Heart right ventricle (tissue), 16 donors: ENCODE measurements at places on chromosomes 1 and 21. TPM values are rescaled to one million over a fixed set of nuclear protein-coding genes. Genes with fewer than 3 reads are reported as not detected.

DNA sequence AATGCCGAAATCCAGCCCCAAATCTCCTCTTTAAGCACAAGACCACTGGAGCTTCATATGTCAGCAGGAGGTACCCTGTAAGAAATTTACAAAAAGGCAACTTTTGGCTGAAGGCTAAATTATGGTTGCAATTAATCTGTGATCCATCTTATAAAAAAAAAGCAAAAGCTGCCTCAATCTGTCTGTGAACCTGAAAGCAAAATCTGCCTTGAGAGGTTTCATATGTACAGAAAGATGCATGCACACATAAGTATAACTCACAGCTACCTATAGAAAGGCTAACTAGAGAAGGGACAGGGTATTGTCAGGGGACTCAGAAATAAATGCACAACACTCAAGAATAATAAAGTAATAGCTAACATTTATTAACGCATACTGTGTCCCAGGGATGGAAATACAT is 964.2 kb upstream of the ADGRL2 start:
- no peak for DNase-seq

GRCh38 chr1:114466334-114467014 is 44.5 kb downstream of the TRIM33 start:
- no peak for DNase-seq

- DNase-seq = no peak
Observed at GRCh38 chr21:46554431-46555224, 50.3 kb downstream of the S100B start.

DNA sequence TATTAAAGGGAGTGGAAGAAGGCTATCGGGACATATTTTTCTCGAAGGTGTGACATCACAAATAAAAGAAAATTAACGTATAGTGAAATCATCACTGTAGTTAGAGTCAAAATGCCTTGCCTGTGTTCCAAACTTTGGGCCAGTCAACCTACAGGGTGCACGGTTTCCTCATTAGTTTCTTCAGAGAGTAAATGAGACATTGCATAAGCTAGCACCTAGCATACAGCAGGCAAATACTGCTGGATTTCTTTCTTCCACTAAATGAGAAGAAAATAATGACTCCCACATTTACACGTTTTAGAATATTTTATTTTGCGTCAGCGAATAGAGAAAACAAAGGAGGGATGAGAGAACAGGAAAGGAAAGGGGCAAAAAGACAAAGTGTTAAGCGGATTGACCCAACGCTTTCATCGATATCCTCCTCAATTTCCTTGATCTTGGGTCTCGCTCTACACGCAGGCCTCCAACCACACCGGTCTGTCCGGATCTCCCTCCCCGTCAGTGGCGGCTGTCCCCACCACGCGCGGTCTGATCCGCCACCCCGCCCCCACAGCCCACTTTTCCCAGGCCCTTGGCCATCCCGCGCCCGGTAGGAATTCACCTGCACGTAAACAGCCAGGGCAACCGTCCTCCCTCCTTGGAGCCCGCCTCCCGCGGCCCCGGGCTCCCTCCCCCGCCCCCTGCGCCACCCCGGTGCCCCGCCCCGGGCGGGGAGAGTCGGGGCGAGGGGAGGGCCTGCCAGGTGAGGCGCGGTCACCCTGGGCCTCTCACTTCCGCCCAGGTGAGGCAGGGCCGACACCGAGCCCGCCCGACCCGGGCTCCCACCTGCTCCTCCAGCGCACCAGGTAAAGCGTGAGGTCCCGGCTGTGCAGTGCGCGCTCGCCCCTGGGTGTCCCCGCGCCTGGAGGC is at the start of gene PATJ:
Gene PATJ (plus strand): TSS at position 770 of the 909 bp plus-strand sequence. CDS start 20,413 bp downstream, outside the sequence.
- DNase-seq = peak; percentile 47

GRCh38 chr21:15848634-15849560 is 119.1 kb downstream of the USP25 start:
- no peak for DNase-seq

CD53 gene
- total RNA-seq = 6.9 TPM

DNA sequence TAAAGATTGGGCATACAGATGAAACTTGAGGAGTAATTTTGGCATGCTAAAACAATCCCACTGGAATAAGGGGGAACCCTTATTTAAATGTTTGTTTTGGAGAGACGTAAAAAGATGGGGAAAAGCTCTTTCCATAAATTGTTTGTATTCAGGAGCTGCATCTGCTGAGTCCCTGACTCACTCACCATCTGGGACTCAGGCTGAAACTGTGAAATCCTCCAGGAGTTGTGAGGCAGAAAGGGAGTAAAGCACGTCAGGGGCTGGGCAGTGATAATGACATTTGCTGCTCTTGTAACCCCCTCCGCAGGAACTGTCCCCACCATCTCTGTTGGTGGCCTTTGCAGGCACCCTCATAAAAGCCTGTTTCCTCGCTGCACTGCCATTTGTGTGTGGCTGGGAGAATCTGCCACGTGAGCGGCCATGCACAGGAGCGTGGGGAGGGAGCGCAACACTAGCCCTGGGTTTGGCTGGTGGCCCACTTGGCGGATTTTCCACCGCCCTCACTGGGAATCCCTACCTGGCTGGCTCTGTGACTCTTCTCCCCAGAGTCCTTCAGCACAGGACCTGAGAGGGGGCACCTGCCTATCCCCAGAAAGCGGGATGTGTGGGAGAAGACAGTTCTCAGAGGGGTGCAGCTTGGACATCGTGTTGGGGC is 45.3 kb downstream of the ZSCAN20 start:
- DNase-seq = no peak

DNA sequence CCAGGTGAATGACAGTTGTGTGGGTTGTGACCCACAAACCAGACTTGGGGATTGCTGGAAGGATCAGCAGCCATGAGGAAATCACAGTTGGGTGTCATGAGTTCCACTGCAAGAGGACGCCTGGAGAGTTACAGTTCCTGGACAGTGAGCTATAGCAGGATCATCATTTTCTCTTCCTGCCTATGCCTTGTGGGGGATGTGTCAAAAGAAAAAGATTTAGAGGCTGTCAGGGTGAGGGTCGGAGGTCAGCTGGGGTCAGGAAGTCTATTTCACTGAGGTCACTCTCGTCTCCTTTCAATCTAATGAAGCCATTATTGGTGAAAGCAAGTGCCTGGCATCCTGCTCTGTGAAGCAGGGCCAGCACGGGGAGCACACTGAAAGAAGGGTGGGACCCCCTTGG is 7.0 kb upstream of the LIN28A start:
- no peak for DNase-seq

TMEM51 gene
- 4.3 TPM for total RNA-seq

DNA sequence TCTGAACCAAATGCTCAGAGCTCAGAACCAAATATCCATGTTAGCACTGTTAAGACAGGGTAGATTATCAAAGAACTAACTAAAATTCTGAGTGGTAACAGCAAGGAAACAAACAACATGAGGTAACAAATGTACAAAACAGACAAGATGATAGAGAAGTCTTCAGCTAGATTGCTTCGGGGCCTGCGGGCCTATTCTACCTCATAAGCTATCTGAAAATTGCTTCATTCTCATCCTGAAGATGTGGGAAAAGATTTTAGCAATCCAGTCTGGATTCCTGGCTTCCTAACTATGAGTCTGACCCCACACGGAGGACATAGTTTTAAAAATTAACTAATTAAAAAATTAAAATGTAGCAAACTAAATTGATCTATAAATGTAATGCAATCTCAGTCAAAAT is 9.2 kb upstream of the QSOX1 start:
- DNase-seq = no peak

- no peak for DNase-seq
Observed at GRCh38 chr21:15741510-15741909, 11.7 kb downstream of the USP25 start.

DNA sequence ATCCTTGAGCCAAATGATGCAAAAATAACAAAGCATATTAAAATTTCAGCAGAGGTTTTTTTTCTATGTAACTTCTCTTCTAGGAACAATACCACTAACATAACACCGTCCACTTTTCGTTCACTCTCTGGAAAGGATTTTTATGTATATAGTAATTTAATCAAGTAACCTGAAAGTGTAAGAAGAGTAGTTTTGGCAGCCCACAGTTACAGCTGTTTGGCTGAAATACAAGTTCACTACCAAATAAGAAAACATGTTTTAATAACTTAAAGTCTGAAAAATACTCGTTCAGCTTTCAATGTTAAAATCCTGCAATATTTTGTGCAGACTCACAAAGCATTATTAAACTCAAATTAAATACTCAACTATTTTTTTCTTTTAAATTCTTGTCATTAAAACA is 896.8 kb upstream of the ADGRL4 start:
- no peak for DNase-seq

DNA sequence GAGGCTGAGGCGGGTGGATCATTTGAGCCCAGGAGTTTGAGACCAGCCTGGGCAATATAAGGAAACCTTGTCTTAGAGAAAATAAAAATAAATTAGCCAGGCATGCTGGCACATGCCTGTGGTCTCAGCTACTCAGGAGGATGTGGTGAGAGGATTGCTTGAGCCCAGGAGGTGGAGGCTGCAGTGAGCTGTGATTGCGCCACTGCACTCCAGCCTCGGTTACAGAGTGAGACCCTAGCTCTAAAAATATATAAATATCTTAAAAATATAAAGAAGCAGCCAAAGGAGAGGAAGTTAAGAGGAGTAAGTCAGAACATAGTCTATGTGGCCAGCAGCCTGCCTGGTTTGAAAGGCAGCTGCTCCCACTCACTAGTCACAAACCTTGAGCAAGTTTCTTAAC is 4.5 kb upstream of the IL10RB start:
- no peak for DNase-seq

- DNase-seq = peak; percentile 75
Observed at GRCh38 chr1:204350857-204351573, 8.7 kb downstream of the PLEKHA6 start.

- DNase-seq = peak; percentile 29
Observed at GRCh38 chr1:44029260-44029910, 1.9 kb downstream of the SLC6A9 start.

- peak; percentile 13 for DNase-seq
Observed at GRCh38 chr21:40602080-40602479, 244.9 kb downstream of the DSCAM start.

GRCh38 chr21:45512626-45513002 is 29.6 kb downstream of the SLC19A1 start:
- peak; percentile 4 for DNase-seq

DNA sequence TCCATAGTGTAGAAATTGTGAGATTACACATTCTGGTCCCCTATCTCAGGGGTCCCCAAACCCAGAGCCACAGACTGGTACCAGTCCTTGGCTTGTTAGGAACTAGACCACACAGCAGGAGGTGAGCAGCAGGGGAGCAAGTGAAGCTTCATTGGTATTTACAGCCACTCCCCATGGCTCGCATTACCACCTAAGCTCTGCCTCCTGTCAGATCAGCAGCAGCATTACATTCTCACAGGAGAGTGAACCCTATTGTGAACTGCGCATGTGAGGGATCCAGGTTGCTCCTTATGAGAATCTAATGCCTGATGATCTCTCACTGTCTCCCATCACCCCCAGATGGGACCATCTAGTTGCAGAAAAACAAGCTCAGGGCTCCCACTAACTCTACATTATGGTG is 229.7 kb upstream of the IRF2BP2 start:
- DNase-seq = no peak

DNA sequence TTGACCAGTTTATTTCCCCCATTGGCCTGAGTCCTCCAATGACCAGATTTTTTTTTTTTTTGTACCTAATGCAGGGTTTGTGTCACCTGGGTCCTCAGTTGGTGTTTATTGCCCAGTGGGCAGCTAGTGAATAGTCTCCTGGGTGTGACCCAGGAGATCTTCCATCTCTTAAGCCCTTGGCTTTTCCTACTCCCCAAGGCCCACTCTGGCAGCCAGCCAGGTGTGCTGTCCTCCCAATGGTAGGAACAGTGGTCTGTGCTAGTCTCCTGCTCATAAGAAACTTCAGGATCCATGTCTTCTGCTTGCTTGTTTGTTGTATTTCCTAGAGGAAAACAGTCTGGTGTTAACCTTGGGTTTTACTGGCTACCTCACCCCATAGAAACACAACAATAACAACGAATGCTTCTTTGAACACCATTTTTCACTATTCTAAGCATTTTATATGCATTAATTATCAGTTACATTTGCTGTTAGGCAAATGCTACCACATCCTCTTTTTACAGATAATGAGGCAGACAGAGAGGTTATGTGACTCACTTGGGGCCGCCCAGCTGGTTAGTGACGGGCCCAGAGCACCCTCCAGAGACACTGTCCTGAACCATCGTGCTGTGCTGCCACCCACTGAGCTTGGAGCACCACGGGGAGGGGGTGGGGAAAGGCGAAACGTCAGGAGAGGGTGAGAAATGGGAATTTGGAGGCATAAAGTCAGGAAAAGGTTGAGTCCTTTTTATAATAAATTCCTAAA is 107.5 kb downstream of the HIVEP3 start:
- no peak for DNase-seq

- DNase-seq = no peak
Observed at GRCh38 chr1:115021145-115021544, 8.5 kb upstream of the TSHB start.

C1orf226 gene
- total RNA-seq = 5.2 TPM

GRCh38 chr1:77817368-77818209 is 38.1 kb downstream of the MIGA1 start:
- no peak for DNase-seq

GRCh38 chr1:24925082-24925779 is 4.8 kb downstream of the RUNX3 start:
- no peak for DNase-seq

DNA sequence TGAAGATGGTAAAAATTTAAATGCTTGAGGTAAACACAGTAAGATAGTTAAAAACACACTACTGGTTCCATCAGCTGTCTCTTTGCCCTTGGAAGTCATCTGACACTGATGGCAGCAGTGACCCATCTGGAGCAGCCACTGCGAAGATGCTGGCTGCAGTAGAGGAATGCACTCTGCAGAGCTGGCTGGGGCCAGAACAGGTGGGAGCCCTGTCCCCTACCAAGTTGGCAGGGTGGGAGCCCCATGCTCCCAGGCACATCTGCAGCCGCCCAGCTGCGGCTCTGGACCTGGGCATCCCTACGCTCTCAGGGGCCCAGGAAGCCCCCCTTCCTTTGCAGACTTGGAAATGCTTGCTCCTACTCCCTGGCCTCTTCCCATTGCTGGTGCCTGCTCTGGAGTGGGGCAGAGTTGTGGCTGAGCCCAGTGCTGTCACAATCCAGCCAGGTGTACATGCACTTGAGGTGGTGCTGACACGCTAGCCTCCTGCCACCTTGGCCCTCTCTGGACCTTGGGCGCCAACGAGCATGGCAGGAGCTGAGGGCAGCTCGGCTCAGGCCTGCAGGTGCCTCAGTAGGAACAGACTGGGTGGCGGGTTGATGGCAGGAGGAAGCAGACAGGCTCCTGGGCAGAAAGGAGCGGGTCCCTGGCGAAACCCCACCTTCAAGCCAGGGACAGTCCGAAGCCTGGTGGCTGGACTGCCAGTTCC is 227.0 kb downstream of the FGGY start:
- no peak for DNase-seq

DNA sequence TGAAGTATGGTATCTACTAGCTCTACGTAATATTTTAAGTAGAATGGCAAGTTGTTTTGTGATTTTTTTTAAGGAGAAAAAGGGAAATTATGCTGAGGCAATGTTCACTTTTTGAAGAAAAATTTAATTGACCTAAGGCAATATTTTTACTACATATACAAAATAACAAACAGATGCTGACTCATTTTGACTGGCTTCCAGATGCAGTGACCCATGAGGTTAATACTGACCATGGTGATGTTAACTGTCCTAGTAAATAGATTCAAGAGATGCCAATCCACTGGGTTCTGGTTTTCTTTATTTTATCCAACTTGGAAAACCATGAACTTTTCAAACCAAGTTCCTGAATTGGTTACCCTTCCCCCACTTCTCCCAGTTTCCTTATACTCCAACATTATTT is 154.9 kb downstream of the CRB1 start:
- no peak for DNase-seq

GJA5 gene
- total RNA-seq = 13.1 TPM

- no peak for DNase-seq
Observed at GRCh38 chr1:88608139-88608943, 75.7 kb upstream of the PKN2 start.
